GF-D8 (cell line): ENCODE measurements at places on chromosomes 11 and 22.
A peak's percentile ranks its signal among the peaks of the same experiment; 100 is the strongest.

DNA sequence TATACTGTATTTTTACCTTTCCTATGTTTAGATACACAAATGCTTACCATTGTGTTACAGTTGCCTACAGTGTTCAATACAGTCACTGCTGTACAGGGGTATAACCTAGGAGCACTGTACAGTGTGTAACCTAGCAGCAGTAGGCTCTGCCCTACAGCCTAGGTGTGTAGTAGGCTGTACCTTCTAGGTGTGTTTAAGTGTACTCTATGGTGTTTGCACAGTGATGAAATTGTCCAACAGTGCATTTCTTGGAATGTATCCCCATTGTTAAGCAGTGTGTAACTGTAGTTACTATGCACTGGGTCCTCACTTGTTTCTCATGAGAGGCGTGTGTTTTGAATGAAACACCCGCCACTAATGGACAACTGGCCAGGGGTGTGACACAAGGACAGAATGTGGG is 269.0 kb downstream of the OPCML start:
- no peak for DNase-seq

- no peak for DNase-seq
Measured at GRCh38 chr22:30500628-30501027, 4.9 kb downstream of the SEC14L4 start.

- no peak for DNase-seq
Measured at GRCh38 chr11:44651535-44652155, 75.1 kb upstream of the TSPAN18 start.

- peak; percentile 0 for DNase-seq
Measured at GRCh38 chr11:79026803-79027445, 413.9 kb downstream of the TENM4 start.

- no peak for DNase-seq
Measured at GRCh38 chr22:39269095-39269790, 24.5 kb upstream of the PDGFB start.

DNA sequence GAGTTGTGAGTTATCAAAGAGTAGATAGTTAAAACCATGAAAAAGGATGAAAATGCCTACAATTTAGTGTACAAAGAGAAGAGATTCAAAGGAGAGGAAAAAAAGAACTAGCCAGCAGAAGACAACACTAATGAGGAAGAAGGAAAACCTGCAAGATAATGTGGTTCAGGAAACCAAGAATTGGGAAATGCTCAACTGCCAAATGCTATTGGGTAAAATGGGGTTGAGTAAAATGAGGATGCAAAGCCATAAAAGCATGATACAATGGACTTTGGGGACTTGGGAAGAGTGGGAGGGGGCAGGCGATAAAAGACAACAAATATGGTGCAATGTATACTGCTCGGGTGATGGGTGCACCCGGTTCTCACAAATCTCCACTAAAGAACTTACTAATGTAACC is 7.6 kb upstream of the OR52K2 start:
- DNase-seq: peak; percentile 78

GRCh38 chr11:75339685-75340409 is 11.6 kb downstream of the ARRB1 start:
- peak; percentile 81 for DNase-seq

- no peak for DNase-seq
Measured at GRCh38 chr11:78504708-78505107, 70.0 kb downstream of the NARS2 start.
